Activated CD8-positive, alpha-beta memory T cell treated with anti-CD3 and anti-CD28 coated beads for 4 hours (primary cell): ENCODE measurements at places on chromosomes 6 and 20.

- no peak for DNase-seq
These were observed 82.2 kb downstream of the CHMP4B start for GRCh38 chr20:33893314-33893713.

- no peak for DNase-seq
These were observed 357.2 kb downstream of the CENPW start for GRCh38 chr6:126696921-126697693.

GRCh38 chr20:49693435-49694171 is 20.1 kb downstream of the B4GALT5 start:
- no peak for DNase-seq

DNA sequence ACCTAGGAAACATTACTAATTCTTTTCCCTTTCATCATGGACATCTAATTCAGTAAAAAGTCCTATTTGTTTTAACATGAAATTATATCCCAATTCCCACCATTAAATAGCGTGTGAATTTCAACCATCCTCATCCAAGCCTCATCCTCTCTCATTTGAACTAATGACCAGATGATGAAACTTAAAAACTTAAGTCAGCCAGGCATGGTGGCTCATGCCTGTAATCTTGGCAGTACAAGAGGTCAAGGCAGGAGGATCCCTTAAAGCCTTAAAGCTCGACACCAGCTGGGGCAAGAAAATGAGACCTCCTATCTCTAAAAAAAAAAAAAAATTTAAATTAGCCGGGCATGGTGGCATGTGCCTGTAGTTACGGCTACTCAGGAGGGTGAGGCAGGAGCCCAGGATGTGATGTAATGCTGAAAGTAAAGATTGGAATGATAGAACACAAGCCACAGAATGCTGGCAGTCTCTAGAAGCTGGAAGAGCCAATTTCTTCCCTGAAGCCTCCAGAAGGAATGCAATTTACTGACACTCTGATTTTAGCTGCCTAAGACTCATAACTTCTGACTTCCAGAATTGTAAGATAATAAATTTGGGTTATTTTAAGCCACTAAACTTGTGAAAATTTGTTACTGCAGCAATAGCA is 27.1 kb upstream of the HAO1 start:
- no peak for DNase-seq

- DNase-seq, result no peak
These were observed 25.2 kb downstream of the HLA-A start for GRCh38 chr6:29967379-29968010.

- no peak for DNase-seq
These were observed 105.1 kb upstream of the HCRTR2 start for GRCh38 chr6:55069132-55069781.

DNA sequence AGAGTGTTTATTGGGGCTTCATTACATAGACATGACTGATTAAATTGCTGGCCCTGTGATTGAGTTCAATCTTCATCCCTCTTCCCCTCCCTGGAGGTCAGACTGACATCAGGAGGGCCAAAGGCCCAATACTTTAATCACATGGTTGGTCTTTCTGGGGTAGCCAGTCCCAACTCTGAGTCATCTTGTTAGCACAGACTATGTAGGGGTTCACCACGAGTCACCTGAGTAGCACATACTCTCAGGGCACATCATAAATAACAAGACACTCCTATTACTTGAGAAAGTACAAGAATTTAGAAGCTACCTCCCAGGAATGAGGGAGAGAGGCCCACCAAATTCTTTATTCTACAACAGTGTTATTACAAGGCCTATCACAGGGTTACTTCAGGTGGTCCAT is 11.3 kb downstream of the GINS1 start:
- DNase-seq, result no peak

- DNase-seq, result no peak
These were observed 67.2 kb upstream of the TBC1D7 start for GRCh38 chr6:13395272-13396237.

- no peak for DNase-seq
These were observed 150.6 kb upstream of the SPACA1 start for GRCh38 chr6:87897013-87897412.

DNA sequence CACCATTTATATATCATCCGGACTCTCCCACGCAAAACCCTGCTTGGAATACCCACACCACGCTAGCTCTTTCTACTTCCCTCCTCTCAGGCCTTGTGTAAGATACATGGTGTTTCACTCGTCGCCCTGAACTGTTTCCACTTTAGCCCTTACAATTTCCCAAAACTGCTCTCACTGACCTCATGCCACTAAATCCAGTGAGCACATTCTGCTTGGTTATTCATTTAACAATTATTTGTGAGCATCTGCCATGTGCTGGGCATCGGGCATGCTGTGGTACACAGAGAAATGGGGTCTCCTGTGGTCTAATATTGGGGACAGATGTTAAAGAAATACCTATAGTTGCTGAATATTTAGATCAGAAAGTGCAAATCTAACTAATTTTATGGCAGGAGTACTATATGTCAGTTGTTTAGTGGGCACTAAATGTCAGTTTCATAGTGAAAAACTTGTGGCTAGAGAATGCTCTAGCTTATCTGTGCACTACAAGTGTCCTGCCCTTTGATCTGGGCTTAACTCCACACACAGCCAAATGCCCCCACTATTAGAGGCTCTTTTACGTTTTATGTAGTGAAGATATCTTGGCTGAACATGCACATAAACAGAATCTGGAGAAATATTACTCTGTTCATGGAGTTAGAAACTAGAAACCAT is 41.0 kb downstream of the PLEKHG1 start:
- no peak for DNase-seq

- DNase-seq, result no peak
These were observed 1.3 kb upstream of the CARMIL1 start for GRCh38 chr6:25277857-25278256.

GRCh38 chr6:167781066-167781767 is 45.5 kb upstream of the AFDN start:
- no peak for DNase-seq

DNA sequence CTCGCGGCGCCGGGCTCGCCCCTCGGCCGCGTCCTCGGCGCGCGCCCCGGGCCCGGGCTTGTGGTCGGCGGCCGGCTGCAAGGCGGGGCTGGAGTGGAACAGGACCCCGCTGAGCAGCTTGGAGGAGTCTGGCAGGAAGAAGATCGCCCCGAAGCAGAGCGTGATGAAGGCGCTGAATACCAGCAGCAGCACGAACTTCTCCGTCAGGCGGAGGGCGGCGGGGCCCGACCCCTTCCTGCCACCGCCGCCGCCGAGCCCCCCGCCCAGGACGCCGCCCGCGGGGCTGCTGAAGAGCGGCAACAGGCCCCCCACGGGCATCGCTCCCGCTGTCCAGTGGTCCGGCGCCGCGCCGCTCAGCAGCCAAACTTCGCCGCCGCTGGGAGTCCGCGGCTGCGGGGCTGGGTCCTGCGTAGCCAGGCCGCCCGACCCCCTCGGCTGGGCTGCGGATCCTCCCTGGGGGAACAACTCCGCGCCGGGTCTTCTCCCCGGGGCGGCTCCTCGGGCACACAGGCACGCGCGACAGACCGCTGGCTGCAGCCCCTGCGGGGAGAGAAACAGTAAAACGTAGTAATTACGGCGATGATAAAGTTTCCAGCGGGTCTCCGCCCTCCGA is 707 bp downstream of the MAN1A1 start:
- DNase-seq, result no peak

DNA sequence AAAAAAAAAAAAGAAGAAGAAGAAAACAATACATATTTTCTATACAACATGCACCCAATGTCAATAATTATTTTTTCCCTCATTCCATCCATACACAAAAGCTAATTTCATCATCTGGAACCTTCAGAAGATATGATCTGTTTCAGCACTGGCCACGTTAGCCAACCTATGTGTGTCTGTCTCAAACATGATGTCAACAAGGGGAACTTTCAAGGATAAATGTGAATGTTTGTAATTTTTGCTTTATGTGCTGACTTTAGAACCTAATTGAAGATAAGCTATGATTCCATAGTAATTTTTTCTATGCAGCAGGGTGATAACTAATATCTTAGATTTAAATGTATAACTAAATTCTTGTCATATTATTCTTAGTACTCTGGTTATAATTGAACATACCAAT is 37.9 kb downstream of the IPCEF1 start:
- no peak for DNase-seq

DNA sequence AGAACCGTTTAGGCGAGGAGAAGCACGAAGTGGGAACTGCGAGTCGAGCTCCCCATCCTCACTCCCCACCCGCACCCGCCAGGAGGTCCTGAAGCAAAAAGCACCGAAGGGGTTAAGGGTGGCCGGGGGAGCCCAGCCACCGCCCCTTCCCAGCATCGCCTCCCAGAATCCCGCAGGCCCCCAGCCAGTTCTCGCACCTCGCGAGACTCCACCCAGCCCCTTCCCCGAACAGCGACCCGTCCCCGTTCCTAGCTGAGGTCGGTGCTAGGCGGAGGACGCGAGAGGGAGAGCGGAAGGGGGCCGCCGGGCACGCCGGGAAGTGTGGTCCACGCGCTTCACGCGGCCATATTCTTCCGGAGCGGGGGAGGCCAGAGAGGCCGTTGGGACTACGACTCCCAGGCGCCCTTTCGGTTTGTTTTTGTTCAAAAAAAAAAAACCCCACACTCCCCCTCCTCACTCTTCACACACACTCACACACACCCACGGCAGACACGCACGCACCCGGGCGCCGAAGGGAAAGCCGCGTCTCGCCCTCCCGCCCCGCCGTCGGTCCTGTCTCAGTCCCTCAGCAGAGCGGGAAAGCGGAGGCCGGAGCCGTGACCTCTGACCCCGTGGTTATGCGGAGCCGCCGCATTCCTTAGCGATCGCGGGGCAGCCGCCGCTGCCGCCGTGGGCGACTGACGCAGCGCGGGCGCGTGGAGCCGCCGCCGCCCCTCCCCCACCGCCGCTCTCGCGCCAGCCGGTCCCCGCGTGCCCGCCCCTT is at the start of gene ASXL1:
TSS of gene ASXL1 (plus strand) at position 463 of the 763 bp plus-strand sequence. CDS start 445 bp downstream, outside the sequence.
- peak; percentile 82 for DNase-seq

GRCh38 chr6:145688493-145688905 is 46.8 kb downstream of the EPM2A start:
- DNase-seq, result no peak

- no peak for DNase-seq
These were observed 291.9 kb upstream of the PRDM1 start for GRCh38 chr6:105794239-105794638.

DNA sequence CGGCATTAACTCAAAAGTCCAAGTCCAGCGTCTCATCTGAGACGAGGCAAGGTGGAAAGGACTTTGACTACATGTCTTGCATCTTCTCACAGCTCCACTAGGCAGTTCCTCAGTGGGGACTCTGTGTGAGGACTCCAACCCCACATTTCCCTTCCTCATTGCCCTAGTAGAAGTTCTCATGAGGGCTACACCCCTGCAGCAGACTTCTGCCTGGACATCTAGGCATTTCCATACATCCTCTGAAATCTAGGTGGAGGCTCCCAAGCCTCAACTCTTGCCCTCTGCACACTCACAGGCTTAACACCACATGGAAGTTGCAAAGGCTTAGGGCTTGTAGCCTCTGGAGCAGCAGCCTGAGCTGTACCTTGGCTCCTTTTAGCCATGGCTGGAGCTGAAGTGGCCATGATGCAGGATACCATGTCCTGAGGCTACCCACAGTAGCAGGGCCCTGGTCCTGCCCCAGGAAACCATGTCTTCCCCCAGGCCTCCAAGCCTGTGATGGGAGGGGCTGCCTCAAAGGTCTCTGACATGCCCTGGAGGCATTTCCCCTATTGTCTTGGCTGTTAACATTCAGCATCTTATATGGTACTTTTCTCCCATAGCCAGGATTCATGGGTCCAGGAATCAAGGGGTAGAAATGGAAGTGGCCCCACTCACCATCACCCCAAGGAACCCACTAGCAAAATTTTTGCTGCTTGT is 194.6 kb upstream of the KCNG1 start:
- DNase-seq, result no peak

- no peak for DNase-seq
These were observed 144.6 kb upstream of the TMEM170B start for GRCh38 chr6:11392778-11393507.

DNA sequence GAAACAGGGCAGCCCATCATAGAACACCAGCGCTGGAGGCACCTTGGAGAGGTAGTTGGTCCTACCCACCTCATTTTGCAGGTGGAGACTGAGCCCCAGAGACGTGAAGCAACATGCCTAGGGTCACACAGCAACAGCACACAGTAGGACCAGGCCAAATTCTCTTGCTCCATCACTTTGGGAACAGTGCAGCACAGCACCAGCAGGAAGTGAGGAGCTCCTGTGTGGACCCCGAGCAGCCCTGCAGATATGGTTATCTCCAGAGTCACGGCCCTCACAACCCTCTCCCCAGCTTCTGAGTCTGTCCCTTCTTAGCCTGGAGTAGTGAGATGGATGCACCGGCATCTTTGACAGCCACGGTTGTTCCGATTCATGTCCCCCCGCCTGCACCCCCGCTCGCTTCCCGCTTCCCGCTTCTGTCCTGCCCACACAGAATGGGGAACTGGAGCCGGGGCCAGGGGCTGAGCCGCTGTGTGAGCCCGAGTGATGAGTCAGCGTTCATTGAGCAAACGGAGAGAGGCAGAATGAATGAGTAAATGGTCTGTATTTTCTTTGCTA is 72.6 kb upstream of the DUSP22 start:
- no peak for DNase-seq

GRCh38 chr20:36700438-36700837 is 45.5 kb downstream of the NDRG3 start:
- no peak for DNase-seq
